ENCODE measurements at places on chromosomes 4 and X. TPM values are rescaled to one million over a fixed set of nuclear protein-coding genes. Genes with fewer than 3 reads are reported as not detected.

GSX2 gene
- not detected for total RNA-seq

THAP9 gene
- total RNA-seq, result 3.1 TPM

HSFX2 gene
- total RNA-seq, result not detected

NPY2R gene
- 1.1 TPM for total RNA-seq

TGIF2LX gene
- total RNA-seq, result not detected

DIPK2B gene
- 3.2 TPM for total RNA-seq

MCUB gene
- total RNA-seq, result 30.4 TPM

RHOXF2 gene
- total RNA-seq, result not detected

CYSLTR1 gene
- total RNA-seq, result 1.1 TPM

CDKL2 gene
- not detected for total RNA-seq

DNA sequence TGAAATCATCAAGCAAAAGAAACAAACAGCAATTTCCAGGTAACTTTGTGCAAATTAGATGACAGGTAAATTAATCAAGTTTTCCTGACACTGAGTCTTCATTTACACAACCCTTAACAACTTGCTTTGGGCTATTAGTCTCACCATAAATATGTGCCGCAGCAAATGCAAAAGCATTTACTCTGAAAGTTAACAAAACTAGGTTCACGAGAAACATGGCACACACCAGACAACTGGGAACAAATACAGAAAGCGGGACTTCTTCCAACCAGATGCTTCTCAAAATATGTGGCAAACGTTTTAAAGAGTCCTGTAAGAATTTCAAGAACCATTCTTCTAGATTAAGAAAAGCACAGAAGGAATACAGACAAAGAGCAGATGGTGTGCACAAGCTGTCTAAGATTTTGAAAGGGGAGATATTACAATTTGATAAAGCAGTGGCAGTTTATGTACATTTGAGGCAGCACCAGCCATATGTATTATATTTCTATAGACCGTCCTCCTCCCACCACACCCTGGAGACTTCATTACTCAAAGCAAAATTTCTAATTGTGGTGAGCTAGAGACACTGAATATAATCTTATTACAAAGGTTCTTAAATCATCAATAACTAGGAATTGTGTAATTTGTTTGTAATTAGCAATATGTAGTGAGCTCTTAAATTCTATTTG, 192.5 kb upstream of the ADAMTS3 start:
- H3K36me3 ChIP-seq, result no peaks in the 10 kb centered on the region
- no peak overlapping the region for H3K27ac ChIP-seq
- H3K27me3 ChIP-seq, result no peaks in the 10 kb centered on the region
- H3K4me3 ChIP-seq, result no peak overlapping the region
- no peaks in the 10 kb centered on the region for H3K4me1 ChIP-seq

- H3K4me1 ChIP-seq, result peaks cover 53% of the 10 kb centered on the region
- H3K27ac ChIP-seq, result no peak overlapping the region
- no peak for DNase-seq
- no peak overlapping the region for H3K4me3 ChIP-seq
- peaks cover 66% of the 10 kb centered on the region for H3K27me3 ChIP-seq
These were observed 38.4 kb downstream of the CPLX1 start for GRCh38 chr4:787561-787981.

DNA sequence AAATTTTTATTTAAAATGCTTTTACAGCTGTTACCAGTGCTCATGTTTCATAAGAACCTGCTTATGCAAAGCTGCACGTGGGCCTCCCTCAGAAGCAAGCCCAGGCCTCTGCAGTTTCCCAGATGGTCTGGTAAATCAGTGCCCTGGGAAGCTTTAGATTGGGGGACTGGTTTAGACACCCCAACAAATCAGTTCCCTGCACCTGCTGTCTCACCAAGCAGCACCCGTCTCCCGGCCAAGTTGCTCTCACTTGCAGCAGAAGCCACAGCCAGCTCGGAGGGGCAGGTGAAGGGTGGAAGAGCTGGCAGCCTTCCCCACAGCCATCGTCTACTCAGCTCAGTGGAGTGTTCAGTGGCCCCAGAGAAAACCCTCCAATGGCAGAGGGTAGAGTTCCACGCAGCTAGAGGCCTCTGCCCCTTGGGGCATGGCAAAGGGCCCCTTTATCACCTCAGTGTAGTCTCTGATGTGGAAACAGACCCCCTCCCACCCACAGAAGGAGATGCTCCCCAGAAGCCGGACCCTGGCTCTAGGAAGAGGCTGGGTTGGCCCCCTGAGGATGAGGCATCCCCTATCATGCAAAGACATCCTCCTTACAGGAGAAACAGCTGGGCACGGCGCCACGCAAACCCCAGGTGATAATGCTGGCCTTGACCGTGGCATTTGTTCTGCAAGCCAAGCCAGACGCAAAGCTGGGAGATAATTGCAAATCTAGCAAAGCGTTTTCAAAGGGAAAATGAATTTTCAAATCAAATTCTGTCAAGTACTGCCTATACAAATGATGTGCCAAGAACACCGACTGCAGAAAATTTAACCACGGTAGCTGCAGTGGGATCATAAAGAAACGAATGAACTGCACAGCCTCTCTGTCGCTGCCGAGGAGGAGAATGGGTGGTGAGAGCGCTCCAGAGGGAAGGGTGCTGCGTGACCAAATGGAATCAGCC, 51.9 kb downstream of the ZFYVE28 start:
- H3K4me1 ChIP-seq, result peaks cover 32% of the 10 kb centered on the region
- no peaks in the 10 kb centered on the region for H3K27me3 ChIP-seq
- no peak overlapping the region for H3K4me3 ChIP-seq
- H3K27ac ChIP-seq, result no peak overlapping the region
- H3K36me3 ChIP-seq, result no peaks in the 10 kb centered on the region
- DNase-seq, result no peak

DNA sequence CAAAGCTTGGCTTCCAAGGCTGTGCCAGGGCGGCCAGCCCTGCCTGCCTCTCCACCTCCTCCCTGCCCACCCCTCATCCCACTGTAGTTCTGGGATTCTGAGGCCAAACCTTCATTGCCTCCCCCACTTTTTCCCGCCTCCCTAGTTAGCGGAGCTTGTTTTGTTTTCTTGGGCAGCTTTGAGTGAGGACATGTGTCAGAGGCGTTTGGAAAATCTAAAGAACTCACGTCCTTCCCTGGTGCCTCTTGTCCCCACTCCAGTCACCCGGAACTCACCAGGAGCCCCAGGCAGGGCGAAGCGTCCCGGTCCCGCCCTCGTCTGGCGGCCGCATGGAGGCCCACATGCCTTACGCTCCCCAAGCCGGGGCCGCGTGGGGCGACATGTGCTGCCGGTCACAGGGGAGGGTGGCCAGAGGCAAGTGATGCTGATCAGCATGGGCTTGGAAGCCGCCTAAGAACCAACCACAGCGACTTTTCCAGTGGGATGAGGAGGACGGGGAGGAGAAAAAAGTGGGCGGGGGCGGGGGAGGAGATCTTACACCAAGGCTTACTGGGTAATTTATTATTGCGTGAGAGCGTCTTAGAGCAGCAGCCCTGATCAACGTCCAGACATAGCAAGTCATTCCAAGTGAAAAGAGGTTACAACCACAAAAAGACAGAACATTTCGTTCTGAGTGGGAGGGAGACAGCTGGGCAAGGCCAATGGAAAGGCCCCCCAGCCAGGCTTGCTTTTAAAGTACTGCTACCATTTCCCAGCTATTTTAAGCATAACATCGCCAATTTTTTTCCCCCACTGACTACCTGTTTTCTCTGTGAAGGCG, 48.5 kb downstream of the PRPS1 start:
- H3K4me1 ChIP-seq, result peaks cover 49% of the 10 kb centered on the region
- H3K36me3 ChIP-seq, result no peaks in the 10 kb centered on the region
- H3K27me3 ChIP-seq, result no peaks in the 10 kb centered on the region
- peak overlapping the region; percentile 56 for H3K4me3 ChIP-seq
- DNase-seq, result peak; percentile 92

GRCh38 chr4:129823105-129823504, 727.2 kb downstream of the C4orf33 start:
- no peak overlapping the region for H3K27ac ChIP-seq
- H3K36me3 ChIP-seq, result no peaks in the 10 kb centered on the region
- no peaks in the 10 kb centered on the region for H3K27me3 ChIP-seq
- no peak overlapping the region for H3K4me3 ChIP-seq
- H3K4me1 ChIP-seq, result no peaks in the 10 kb centered on the region

- no peak overlapping the region for H3K27ac ChIP-seq
- DNase-seq, result no peak
- no peaks in the 10 kb centered on the region for H3K27me3 ChIP-seq
- H3K4me3 ChIP-seq, result no peak overlapping the region
These were observed 148.2 kb upstream of the NOCT start for GRCh38 chr4:138867404-138867803.

DNA sequence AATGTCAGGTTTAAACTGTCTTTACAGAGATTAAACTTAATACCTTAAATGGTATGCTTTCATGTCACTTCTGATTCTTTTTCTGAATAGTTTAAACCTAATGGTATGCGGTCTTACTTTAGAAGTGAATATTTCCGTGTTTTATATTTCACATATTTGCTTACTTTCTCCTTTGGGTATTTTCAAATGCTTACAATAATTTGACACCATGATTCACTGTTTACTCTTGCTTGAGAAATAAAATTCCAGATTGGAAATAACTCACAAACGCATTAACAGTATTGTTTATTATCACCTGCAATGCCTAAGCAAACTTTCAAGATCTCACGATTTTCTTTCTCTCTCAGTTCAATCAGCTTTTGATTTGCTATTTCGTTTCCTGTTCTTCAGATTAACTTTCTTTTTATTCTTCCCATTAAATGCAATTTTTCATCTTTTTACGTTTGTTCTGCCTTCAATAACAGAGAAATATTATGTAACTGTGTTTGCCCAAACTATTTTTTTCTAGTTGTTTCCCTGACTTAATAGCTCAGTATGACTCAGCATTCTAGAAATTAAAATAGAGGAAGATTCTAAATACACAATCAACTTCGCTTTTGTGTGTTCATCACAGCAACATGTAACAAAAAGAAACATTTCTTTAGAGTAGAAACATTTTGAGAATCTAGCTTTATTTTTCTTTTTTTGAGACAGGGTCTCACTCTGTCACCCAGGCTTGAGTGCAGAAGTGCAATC, 955.5 kb upstream of the PRKX start:
- H3K36me3 ChIP-seq, result no peaks in the 10 kb centered on the region
- H3K4me3 ChIP-seq, result no peak overlapping the region
- H3K27ac ChIP-seq, result no peak overlapping the region
- no peaks in the 10 kb centered on the region for H3K27me3 ChIP-seq
- DNase-seq, result no peak
- no peaks in the 10 kb centered on the region for H3K4me1 ChIP-seq

GRCh38 chrX:56310581-56310980, 78.4 kb downstream of the KLF8 start:
- H3K36me3 ChIP-seq, result no peaks in the 10 kb centered on the region
- H3K27me3 ChIP-seq, result no peaks in the 10 kb centered on the region
- DNase-seq, result no peak
- H3K4me1 ChIP-seq, result no peaks in the 10 kb centered on the region

- H3K27ac ChIP-seq, result no peak overlapping the region
- H3K4me1 ChIP-seq, result no peaks in the 10 kb centered on the region
- peak overlapping the region; percentile 40 for H3K4me3 ChIP-seq
- DNase-seq, result no peak
These were observed 3.4 kb downstream of the CLIC2 start for GRCh38 chrX:155330992-155331391.

- no peaks in the 10 kb centered on the region for H3K36me3 ChIP-seq
- H3K4me3 ChIP-seq, result no peak overlapping the region
- DNase-seq, result no peak
- no peaks in the 10 kb centered on the region for H3K27me3 ChIP-seq
- H3K4me1 ChIP-seq, result no peaks in the 10 kb centered on the region
These were observed 607.8 kb downstream of the FSTL5 start for GRCh38 chr4:161555689-161556660.

DNA sequence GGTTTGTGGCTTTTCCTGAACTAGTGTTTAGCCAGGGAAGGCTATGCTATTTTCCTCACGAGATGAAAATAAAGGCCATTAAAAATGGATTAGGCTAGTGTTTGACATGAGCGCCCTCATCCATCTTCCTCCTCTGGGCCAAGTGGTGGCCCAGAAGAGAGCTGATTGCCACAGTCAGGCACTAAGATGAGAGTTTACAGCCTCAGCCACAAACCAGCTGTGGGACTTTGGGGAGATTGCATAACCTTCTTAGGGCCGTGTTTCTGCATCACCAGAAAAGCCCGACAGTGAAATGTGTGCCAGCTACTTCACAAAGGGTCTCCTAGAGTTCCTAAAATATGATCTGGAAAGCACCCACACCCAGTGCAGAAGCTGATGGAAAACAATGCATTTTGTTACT, 42.3 kb upstream of the LNX1 start:
- DNase-seq, result no peak
- H3K27ac ChIP-seq, result no peak overlapping the region
- no peaks in the 10 kb centered on the region for H3K36me3 ChIP-seq
- no peaks in the 10 kb centered on the region for H3K4me1 ChIP-seq
- no peak overlapping the region for H3K4me3 ChIP-seq
- no peaks in the 10 kb centered on the region for H3K27me3 ChIP-seq

DNA sequence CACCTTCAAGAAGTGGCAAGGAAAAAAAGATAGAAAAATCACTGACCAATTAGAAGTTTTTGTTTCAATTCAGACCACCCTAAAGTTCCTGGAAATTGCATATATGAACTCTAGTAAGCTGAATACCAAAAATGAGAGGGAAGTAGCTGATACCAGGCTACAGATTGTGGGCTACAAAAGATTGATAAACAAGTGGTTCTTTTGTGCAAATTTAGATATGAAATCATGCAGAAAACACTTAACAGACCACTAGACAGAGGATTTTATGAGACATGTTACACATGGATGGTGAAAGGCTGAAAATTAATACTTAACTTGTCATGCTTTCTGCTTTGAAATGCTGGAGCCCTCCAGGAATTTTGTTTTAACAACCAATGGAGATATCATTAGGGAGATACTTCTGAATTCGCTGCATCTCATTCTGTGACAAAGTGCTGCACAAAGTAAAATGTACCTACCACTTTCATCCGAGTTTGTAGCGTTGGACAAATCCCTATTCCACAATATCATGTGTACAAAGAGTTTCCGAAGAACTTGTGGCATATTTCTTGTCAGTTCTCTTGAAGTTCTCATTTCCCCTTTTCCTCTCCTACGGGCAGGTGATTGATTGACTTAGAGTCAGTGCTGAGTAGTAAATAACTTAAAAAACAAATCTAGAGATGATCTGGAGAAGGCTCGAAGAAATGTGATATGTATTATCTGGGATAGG, 235.0 kb downstream of the PALLD start:
- H3K27ac ChIP-seq, result no peak overlapping the region
- no peak overlapping the region for H3K4me3 ChIP-seq
- H3K4me1 ChIP-seq, result no peaks in the 10 kb centered on the region

DNA sequence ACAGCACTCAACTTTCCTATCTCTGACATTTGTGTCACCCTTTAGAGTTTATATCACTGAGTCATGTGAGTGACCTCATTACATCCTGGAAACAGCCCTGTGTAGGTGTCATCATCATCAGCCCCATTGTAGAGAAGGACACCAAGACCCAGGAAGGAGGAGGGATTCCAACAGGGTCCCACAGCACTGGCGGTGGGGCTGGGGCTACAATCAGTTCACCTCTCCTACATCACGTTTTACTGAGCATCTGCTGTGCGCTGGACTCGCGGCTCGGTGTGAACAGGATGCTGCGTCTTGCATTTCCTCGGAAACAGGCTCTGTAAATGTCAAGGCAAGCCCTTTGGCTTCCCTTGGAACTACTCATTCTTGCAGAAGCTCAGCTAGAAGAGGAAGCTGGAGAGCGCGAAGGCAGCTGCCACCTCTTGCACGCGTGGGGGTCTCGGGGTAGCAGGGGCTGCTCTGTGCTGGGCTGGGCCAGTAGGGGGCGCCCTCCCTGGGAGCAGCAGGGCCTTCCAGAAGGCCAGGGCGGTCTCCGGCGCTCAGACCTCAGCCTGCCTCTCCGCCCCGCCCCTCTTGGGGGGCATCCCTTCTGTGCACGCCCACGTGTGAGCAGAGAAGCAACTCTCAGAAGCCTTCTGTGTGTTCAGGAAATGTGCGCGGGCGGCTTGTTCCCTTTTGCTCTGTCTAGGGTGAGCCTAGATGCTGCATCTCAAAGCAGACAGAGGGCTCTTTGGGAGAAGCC, 29.0 kb downstream of the REELD1 start:
- no peaks in the 10 kb centered on the region for H3K27me3 ChIP-seq
- DNase-seq, result no peak
- H3K4me1 ChIP-seq, result peaks cover 36% of the 10 kb centered on the region
- H3K4me3 ChIP-seq, result no peak overlapping the region
- no peak overlapping the region for H3K27ac ChIP-seq

All from suprapubic skin (tissue), 4 donors.